ENCODE measurements at places on chromosomes 4 and X.

DNA sequence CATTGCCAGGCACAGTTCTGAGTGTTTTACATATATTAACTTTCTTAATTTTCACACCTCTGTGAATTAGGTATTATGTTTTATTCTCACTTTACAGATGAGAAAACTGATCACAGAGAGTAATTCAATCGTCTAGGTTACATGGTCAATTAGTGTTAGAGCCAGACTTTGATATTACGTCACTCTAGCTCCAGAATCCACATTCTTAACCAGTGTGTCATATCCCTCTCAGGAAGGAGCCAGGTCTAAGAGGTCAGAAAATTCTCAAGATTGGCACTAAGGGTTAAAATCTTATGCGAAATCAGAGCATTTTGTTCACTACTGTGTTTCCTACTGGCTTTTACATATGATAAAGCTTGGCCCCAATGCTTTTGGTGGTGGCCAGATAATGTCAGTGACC is 7.4 kb downstream of the DMP1 start:
- no peak for DNase-seq

DNA sequence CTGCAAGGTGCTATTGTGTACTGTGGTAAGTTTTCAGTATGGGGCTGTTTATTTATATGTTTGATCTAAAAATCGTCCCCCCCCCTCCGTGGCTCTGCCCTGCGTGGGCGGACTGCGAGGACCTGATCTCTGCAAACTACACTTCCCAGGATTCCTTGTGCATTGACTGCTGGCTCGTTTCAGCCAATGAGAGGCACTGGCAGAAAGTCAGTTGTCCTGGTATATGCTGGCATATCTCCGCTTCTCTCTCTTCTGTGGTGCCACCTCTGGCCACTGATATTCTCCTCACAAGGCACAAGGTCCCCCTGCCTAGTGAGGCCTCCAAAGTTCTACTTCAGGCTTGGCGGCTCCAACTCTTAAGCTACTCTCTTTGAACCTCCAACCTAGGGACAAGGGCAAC is 168.8 kb upstream of the ZFP42 start:
- no peak for DNase-seq

GRCh38 chrX:110915570-110915969 is 120.0 kb upstream of the CHRDL1 start:
- DNase-seq, result no peak

DNA sequence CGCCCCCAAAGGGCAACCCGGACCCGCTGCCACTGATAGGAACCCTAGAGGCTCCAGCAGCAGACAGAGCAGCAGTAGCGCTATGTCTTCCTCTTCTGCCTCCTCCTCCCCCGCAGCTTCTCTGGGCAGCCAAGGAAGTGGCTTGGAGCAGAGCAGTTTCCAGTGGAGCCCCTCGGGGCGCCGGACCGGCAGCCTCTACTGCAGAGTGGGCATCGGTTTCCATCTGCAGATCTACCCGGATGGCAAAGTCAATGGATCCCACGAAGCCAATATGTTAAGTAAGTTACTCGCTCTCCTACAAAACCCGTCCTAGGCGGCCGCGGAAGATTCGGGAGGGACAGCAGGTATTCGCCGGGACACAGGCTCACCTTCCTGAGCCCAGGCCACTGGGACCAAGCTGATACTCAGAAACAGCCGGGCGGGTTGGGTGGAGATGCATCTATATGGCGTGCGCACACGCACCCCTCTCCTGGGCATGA is 477 bp downstream of the FGF5 start:
- no peak for DNase-seq

- DNase-seq, result no peak
Measured at GRCh38 chrX:116317409-116317808, 119.0 kb upstream of the SLC6A14 start.

GRCh38 chrX:107676559-107677378 is 48.5 kb downstream of the PRPS1 start:
- peak; percentile 35 for DNase-seq

DNA sequence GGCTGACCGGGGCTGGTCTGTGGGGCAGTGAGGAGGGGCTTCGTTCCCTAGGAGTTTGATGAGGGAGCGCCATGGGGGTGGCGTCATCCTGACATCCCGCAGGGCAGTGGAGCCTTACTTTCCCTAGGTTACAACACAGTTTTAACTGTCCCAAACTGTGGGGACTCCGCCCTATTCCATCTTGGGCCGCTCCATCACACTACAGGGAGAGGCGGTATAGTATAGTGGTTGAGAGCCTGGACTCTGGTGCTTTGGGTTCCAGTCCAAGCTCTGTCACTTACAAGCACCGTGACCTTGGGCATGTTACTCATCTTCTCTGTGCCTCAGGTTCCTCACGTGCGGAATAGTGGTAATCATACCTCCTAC is 44.2 kb downstream of the ZNF185 start:
- DNase-seq, result no peak

DNA sequence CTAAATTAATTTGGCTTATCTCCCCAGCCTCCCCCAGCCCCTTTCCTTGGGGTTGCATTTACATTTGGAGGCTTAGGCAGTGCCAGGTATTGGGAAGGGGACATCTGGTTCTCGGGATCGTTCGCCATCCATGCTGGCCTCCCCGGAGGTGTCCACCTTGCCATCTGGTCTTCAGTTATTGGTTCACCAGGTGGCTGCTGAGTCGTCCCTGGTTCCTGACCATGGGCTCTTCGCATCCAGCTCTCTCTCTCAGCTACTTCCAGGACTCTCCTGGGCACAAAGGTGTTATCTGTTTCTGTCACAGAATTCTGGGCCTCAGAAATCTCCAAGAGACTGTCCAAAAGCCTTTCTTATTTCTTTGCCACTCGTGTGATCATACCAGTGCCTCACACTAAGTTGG is 75.4 kb upstream of the SCOC start:
- no peak for DNase-seq

DNA sequence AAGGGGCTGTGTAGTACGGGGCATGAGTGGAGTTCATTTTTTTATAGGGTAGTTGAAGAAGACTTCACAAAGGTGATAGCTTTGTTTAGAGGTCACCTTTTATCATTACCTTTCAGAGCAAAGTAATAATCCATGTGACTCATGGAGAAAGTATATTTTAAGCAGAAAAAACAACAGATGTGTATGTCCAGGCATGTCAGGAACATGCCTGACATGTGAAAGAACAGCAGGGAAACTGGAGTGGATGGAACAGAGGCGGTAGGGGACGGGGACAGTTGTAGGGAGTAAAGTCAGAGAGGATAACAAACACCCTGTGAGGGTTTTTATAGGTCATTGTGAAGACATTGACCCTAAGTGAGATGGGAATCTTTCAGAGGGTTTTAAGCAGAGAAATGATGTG is 107.6 kb downstream of the USP9X start:
- no peak for DNase-seq

GRCh38 chr4:6239968-6240367 is 29.7 kb upstream of the WFS1 start:
- DNase-seq, result no peak

- DNase-seq, result no peak
Measured at GRCh38 chr4:151569650-151570049, 160.7 kb downstream of the FHIP1A start.

DNA sequence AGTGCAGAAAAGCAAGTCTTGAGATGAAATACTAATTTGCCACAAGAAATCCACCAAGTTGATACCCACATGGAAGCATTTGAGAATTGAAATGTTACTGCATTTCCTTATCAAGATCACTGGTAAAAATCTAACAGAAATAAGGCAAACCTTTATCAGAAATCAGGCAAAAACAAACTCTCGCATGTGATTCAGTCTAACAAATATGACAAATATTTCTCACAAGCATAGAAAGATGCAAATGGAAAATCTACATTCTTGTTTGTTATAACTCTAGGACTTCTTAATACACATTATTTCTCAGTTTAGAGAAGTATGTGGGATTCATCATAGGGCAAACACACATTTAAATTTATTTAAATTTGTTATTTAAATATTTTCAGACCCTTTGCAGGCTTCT is 52.9 kb downstream of the TXK start:
- no peak for DNase-seq

DNA sequence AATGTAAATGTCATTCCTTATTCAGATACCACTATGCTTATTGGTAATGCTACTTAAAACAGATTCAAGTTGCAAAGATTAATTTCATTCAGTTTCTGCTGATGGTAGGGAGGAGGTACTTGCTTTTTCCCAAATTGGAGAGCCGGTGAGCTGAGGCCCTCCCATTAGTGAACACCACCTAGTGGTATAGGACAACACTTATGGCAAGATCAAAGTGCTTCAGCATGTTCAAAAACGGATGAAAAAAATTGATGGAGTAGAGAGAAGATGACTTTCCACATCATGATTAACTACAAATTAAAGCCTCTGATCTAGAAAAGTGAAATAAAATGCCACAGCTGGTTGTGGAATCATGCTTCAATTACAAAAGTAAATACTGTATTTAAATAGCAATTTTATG is 112.9 kb downstream of the MBNL3 start:
- no peak for DNase-seq

DNA sequence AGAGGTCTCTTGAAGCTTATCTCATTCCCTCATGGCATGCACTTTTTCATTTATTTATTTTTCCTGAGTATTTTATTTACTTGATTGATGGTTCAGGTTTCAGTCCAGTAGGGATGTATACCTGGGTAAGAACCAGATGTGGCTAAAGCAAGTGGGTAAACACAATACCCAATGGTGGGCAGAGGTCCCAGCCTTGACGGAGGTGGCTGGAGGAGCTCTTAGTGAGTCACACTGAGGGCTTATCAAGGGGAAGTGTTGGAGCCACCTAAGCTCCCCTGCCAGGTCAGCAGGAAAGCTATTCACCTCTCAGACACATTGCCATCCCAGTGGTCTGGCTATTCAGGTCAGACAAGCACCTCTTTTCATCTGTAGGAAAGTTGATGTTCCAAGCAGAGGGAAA is 236.2 kb upstream of the MAGEB16 start:
- no peak for DNase-seq

DNA sequence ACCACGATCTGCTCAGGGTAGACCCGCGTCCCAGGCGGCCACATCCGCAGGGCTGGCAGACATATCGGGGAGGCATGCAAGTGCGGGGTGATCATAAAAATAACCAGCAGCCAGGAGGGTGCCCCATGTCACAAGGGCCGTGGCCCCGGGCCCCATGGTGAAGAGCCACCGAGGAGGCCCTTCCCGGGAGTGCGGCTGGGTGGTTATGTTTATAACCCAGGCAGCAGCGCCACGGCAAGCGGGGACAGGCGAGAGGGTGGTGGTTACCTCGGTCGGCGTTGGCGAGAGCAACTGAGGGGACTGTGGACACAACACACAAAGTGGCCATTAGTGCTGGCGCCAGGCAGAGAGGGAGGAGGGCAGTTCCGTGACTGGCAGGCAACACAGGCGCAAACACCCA is 92.7 kb upstream of the AFAP1 start:
- DNase-seq, result no peak

- DNase-seq, result no peak
Measured at GRCh38 chrX:2409796-2410195, 91.0 kb downstream of the DHRSX start.

DNA sequence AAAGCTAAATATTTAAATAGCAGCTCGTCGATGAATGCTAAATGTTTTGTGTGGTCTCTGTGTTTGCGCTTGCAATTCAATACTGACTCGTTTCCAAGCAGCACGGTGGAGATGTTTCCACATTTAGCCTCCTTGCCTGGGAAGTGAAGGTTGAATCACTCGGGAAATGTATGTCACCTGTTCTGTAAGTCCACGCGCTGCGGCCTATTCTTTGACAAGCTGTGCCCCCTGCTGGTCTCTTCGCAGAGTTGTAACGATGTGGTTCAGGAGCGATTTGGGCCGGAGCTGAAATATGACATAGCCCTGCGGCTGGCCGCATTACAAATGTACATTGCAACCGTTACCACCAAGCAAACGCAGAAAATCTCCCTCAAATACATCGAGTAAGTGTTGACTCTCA is 89.6 kb upstream of the PRPS2 start:
- DNase-seq, result no peak

GRCh38 chr4:78650106-78651024 is 98.8 kb downstream of the ANXA3 start:
- no peak for DNase-seq

GRCh38 chrX:2492531-2493218 is 8.1 kb downstream of the DHRSX start:
- no peak for DNase-seq

GRCh38 chr4:81106150-81106549 is 75.6 kb downstream of the BMP3 start:
- DNase-seq, result no peak

- DNase-seq, result no peak
Measured at GRCh38 chrX:153646620-153647373, at the start of gene DUSP9. DUSP9 (plus strand) TSS chrX:153647203; CDS start chrX:153647954, 751 bp downstream.

DNA sequence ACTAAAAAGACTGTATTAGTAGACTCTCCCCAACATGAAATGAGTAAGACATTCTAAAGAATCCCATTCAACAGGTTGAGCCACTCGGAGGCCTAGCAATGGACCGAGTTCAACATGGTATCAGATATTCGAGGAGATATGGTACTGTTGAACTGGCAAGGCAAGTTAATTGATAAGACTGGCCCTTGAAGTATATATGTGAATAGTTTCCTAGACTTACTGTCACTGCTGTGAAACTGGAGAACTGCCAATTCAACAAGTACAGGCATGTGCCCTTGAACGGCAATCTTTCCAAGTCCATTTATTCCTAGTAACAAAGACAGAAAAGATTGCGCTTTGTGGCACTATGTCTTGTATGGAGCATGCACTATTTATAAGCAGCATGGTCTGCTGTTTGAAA is 24.4 kb downstream of the FAT1 start:
- DNase-seq, result no peak

DNA sequence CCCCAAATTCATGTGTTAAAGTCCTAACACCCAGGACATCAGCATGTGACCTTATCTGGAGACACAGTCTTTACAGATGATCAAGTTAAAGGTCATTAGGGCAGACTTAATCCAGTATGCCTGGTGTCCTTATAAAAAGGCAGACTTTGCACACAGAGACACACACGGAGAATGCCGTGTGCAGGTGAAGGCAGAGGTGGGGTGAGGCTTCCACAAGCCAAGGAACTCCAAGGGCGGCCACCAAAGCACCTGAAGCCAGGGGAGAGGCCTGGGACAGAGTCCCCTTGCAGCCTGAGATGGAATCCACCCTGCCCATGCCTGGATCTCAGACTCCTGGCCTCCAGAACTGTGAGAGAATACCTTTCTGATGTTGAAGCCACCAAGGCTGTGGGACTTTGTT is 26.1 kb upstream of the SORCS2 start:
- no peak for DNase-seq

DNA sequence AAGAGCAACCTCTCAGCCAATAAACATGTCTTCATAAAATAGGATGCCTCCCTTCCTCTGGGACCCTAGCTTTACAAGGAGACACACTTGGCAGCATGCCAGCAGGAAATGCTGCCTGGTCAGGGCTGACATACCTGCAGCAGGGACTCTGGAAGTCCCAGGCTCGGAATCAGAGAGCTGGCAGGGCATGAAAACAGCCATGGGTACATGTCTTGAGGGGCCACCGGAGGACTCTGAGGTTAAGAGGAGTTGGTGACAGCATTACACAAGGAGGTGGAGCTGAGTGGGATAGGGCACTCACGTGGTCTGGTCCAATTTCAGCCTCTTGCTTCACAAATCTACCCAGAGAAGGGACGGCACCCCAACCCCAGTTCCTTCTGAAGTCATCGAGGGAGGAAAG is 15.7 kb downstream of the MSX1 start:
- DNase-seq, result no peak

- no peak for DNase-seq
Measured at GRCh38 chr4:92399032-92399431, 95.3 kb downstream of the GRID2 start.
